ENCODE measurements at places on chromosomes 1 and 21.

GRCh38 chr1:6244401-6245049, 546 bp downstream of the HES3 start:
- no peak for DNase-seq

- no peak for DNase-seq
Observed at GRCh38 chr1:3021801-3022401, 634 bp downstream of the ACTRT2 start.

- no peak for DNase-seq
Observed at GRCh38 chr1:76136894-76137293, 62.3 kb downstream of the ST6GALNAC3 start.

DNA sequence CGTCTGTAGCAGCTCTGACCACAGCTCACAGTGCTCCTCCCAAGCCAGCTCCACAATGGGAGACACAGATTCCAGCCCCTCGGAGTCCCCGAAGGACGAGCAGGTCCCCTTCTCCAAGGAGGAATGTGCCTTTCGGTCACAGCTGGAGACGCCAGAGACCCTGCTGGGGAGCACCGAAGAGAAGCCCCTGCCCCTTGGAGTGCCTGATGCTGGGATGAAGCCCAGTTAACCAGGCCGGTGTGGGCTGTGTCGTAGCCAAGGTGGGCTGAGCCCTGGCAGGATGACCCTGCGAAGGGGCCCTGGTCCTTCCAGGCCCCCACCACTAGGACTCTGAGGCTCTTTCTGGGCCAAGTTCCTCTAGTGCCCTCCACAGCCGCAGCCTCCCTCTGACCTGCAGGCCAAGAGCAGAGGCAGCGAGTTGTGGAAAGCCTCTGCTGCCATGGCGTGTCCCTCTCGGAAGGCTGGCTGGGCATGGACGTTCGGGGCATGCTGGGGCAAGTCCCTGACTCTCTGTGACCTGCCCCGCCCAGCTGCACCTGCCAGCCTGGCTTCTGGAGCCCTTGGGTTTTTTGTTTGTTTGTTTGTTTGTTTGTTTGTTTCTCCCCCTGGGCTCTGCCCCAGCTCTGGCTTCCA, 22.9 kb upstream of the VPS13D start:
- no peak for DNase-seq

GRCh38 chr1:17831597-17831996, 76.5 kb downstream of the ACTL8 start:
- no peak for DNase-seq

DNA sequence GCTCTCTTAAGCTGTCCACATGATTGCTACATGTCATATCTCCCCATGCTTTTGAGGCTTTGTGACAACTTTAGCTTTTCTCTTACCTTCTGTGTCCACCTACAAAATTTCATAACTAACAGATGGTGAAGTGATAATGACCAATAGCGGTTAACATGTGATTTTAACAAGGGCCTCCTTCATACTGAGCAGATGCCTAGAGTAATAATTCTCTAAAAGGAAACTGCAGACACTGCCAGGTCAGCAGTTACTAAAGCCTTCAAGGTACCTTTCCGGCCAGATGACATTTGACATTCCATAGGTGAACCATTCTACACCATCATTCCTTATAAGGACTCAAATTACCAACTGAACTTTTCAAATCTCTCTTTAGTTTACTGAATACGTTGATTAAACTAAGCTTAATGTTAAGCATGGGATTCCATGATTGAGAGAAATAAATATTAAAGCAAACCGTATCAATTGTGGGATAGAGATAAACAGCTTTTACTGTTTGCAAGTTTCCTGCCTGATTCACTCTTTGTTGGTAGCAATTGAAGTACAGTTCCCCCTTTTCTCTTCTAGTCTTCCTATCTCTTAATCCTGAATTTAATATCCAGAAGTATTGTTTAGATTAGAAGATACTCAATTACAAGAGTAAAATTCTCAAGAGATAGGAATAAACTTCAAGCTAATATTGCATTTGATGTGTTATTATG, 205.1 kb downstream of the PLA2G4A start:
- DNase-seq = no peak

- DNase-seq = no peak
Observed at GRCh38 chr1:54290506-54291184, 90.7 kb downstream of the MRPL37 start.

DNA sequence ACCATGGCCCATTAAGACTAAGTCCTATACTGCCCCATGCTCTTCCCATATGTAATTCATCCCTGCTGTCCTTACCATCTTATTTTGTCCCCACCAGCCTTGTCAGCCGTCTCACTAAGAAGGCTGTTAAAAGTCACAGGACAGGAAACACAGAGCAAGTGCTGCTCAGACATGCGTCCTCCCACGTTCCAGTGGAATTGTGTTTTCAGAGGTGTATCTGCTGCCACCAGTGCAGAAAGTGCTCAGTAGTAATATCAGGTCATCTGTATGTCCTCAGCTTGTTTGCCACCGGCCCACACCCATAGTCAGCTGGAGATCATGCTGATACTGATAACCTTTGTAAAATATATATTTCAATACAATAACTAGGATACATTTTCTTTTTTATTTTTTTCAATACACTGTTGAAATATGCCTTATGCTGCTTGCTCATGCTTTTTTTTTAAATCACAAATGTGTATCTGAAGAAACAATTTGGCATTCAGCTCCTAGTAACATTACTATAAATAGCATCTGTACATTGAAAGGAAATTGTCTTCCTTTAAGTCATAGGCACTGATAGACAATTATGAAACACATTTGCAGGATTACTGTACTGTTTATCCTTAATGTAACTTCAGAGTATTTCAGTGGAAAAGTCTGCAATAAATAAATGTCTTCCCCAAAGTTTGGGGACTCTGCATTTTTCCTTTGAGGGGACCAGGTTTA, 156.9 kb downstream of the EDEM3 start:
- DNase-seq = no peak

GRCh38 chr1:198001776-198002408, 84.7 kb downstream of the LHX9 start:
- no peak for DNase-seq

GRCh38 chr1:157994704-157995582, 1.5 kb downstream of the KIRREL1 start:
- no peak for DNase-seq

DNA sequence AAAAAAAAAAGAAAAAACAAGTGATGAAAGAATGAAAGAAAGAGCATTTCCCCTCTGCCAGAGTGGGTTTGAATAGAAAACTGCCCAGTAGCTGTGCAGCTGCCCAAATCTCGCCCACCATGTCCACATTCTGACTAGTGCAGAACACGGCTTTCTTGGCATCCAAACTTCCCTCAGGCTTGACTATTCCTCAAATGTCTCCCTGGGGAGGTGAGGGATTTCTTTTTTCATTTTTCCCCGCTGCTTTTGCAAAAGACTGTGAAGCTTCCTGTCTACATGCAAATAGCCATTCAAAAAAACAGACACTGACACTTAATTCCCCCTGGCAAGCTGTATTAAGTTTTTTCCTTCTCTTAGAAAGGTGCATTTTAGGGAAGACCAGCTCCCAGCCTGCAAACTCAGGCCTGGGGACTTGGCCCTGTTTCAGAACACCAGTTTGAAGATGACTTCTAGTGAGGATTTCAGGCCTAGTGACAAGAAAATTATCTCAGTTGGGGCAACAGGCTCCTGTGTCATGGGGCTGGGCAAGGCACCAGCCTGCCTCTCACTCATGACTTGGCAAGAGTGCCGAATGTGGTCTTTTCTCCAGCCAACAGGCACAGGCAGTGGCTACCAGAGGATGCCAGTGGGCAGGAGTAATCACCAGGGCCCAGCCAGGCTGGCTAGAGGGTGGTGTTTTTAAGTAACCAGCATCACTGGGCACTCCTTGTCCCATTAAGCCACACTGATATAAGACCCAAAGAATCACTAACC, 178.1 kb upstream of the NFIA start:
- DNase-seq = no peak

DNA sequence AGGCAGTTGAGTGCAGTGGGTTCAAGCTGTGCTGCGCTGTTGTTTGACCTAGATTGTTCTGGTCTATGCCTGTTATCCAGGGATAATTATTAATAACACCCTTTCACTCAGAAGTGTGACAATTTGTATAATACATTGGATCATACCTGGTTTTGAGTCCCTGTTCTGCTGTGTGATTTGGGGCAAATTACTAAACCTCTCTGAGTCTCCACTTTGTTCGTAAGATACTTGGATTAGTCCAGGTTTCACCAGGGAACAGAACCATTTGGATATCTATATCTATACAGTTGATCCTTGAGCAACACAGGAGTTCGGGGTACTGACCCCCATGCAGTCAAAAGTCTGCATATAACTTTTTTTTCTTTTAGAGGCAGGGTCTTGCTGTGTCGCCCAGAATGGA, 2.3 kb downstream of the NENF start:
- DNase-seq = no peak

GRCh38 chr1:80218112-80218511, 1211.6 kb upstream of the ADGRL4 start:
- DNase-seq = peak; percentile 19

GRCh38 chr1:203555076-203555475, 61.1 kb downstream of the OPTC start:
- no peak for DNase-seq

- DNase-seq = no peak
Observed at GRCh38 chr1:241964550-241965282, 7.1 kb downstream of the BECN2 start.

- DNase-seq = no peak
Observed at GRCh38 chr21:33169359-33169758, 60.4 kb upstream of the IFNAR2 start.

DNA sequence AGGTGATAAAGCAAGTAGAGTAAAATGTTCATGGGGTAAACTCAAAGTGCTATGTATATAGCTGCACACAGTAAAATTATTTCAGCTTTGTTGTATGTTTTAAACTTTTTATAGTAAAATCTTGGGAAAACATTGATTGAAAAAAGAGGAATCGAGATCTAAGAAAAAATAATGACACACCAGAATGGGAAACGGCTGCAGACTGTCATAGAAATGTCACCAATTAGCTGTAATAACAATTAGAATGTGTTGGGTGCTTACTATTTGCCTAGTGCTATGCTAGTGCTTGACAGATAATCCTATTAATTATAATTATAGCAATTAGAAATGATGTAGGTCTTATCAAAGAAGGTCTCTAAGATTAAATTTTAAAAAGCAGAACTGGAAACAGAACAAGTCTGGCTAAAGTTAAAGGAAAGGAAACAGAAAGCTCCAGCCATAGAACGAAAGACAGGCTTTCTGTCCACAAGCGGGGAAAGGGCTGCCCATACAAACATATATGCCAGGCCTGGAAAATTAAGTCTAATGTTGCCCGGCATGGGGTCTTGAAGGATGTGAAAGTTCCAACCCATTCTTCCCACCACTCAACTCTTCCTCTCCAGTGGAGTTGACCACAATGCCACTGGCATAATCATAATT, 5.0 kb downstream of the PCNX2 start:
- no peak for DNase-seq

- DNase-seq = no peak
Observed at GRCh38 chr1:32399843-32400242, 5.6 kb upstream of the BSDC1 start.

GRCh38 chr1:5818755-5819154, 173.5 kb downstream of the NPHP4 start:
- DNase-seq = no peak

- DNase-seq = no peak
Observed at GRCh38 chr1:116232989-116233514, 121.9 kb downstream of the MAB21L3 start.

DNA sequence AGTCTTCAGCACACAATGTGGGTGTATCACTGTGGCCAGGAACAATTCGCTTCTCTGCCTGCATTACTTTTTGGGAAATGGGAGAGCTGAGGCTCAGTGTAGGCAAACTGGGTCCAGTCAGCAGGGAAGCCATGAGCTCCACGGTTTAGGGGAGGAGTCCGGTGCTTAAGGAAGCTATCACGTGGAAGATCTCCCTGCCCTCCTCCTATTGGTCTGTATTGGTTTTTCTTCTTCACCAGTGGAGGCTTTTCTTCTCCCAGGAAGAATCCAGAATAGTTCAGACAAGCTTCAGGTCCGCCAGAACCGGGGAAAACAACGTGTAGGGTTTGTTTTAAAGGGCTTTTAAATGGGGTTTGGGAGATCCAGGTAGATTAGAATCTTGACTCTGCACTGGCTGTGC, 156.2 kb upstream of the CAMK1G start:
- no peak for DNase-seq

DNA sequence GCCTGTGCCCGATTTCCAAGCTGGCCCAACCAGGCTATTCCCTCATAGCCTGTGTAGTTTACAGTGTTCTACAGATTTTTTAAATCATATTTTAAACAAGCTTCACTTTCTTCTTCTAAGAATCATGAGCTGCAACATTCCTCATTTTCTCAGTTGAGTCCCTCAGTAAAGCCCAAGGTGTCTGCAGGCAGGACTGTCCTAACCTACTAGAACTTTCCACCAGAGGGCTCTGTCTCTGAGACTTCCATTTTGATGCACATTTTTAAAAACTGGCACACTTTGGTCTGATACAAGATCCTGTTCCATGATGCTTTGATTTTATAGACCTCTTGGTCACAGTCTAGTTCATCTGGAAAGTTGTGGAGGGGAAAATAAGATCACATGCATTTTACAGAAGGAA, 21.6 kb upstream of the SLAMF6 start:
- DNase-seq = peak; percentile 50

GRCh38 chr1:234722904-234723720, 113.1 kb upstream of the IRF2BP2 start:
- peak; percentile 79 for DNase-seq

GRCh38 chr1:163467289-163467688, 145.5 kb downstream of the NUF2 start:
- DNase-seq = no peak

DNA sequence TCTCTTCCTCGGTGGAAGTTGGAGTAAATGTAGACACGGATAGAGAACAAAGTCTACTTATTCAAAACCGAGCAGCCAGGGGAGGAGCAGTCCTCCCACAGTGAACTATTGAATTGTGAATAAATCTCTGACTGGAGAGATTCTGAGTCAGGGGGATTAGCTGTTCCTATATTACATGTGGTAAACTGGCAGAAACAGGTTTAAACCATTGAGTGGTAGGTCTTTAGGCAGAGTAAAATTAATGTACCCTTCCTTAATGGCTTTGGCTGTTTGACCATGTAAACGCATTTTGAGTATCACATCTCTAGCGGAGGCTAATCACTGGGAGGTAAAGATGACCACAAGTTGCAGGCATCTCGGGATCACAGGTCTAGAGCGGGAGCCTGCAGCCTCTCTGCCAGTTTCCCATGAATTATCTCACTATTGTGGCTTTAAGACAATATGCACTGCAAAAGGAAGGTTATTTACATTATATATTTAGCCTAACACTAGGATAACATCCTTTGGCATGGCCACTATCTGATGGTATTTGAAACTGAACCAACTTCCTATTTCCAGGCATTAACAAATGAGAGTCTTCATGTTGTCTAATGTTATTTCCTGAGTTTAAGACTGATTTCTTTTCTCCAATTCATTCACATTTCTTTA, 7.9 kb upstream of the DISC1 start:
- no peak for DNase-seq

All from activated CD4-positive, alpha-beta T cell treated with anti-CD3 and anti-CD28 coated beads, Interleukin-2, Interleukin-6, amounts not matched to agents 100 ng/mL and 50 ng/mL, durations not matched to agents 16 hours and 8 hours (primary cell).